ENCODE measurements at places on chromosomes 4 and X.

DNA sequence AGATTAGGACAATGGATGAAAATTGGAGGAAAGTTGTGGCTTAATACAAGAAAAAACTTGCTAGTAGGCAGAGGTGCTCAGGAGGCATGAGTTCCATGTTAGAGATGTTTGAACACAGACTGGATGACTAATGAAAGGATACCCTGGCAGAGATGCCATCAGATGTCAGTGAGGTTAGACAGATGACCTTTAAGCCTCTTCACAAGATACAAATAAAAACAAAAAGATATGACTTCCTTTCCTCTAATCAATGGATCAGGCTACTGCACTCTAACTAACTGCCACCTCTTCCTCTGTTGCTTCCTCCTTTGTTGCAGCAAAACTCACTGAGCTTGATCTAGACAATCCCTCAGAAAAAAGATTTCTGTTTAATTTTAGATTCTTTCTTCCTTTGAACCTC lies 14.7 kb downstream of the STAP1 start:
- no peak for DNase-seq

- DNase-seq: no peak
Observed at GRCh38 chr4:2783790-2784189, 9.1 kb upstream of the SH3BP2 start.

DNA sequence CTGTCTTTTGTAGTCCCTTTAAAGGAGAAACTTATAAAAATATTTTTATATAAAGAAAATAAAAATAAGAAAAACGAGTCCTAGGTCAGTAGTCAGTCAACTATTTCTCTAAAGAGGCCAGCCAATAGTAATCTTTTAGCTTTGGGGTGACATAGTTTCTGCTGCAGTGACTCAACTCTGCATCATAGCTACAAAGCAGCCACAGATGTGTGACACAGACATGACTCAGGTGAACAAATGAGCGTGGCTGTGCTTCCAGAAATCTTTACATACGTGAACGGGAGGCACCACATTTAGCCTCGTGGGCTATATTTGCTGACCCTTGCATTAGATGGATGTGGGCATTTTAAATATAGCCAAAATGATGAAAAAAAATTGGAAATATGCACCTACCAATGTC lies 1862.5 kb upstream of the TENM3 start:
- DNase-seq: no peak

GRCh38 chr4:101393256-101393655 lies 45.9 kb upstream of the PPP3CA start:
- no peak for DNase-seq

DNA sequence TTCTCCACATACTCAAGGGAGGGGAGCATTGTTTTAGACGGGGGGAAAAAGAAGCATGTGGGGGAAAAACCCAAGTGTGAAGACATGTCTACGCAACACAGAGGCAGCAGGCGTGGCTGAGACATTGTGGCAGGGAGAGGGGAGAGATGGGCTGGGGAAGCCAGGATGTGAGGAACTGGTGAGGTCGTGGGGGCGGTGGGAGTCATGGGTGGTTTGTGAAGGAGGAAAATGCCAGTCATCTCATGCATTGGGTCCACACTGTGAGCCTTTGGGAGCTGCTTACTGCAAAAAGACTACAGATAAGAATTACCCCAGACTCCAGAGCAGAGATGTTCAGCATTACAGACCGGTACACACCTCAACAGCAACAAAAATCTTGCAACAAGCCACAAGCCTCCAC lies 2.1 kb downstream of the JAKMIP1 start:
- DNase-seq: peak; percentile 58

GRCh38 chr4:38675146-38676121 lies 11.4 kb downstream of the KLF3 start:
- DNase-seq: peak; percentile 84

DNA sequence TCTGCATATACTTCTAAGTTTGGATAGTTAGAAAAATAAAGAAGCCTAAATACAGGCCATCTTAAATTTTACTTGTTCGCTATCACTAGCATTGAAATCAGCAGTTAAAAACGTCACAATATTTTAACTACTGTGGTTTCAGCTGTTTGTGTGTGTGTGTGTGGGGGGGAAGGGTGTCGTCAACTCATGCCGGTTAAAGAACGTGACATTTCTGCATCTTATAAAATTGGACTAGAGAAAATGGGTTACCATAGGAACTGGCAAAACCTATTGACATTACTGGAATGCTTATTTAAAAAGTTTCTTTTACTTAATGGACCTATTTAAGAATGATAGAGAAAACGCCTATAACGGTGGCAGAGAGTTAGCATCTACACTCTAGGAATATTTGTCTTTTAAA lies 1.2 kb upstream of the CNKSR2 start:
- DNase-seq: no peak

DNA sequence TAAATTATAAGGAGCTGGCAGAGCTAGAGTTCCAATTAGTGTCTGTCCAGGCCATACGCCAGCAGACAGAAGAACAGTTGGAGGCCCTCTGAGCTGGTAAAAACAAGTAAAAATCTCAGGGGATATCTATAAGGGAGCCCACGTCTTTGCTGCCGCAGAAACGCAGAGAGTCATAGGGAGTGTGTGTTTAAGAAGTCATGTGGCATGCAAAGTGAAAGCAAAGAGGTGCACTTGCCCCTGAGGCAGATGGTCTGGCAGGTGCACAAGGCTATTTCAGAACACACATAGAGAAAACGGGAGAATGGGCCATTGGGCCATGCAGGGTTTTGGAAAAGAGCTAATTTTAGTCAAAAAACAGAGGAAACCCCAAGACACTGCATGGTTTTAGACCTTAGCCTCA lies 92.7 kb downstream of the NAP1L3 start:
- no peak for DNase-seq

- no peak for DNase-seq
Observed at GRCh38 chr4:142875117-142875516, 29.0 kb upstream of the INPP4B start.

GRCh38 chr4:158860856-158861255 lies 92.0 kb downstream of the FNIP2 start:
- no peak for DNase-seq

DNA sequence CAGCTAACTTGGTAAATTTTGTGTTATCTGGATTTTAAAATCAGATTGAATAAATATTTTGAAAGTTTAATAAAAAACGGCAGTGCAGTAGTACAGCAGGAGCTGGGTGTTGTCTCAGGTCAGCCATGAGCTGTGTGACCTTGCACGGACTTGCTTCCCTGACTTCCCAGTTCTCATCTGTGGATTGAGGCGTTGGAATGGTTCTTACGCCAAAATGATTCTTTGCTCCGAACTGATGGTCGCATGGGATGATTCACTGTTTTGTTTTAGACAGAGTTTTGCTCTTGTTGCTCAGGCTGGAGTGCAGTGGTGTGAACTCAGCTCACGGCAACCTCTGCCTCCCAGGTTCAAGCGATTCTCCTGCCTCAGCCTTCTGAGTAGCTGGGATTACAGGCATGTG lies 45.0 kb downstream of the RGS12 start:
- no peak for DNase-seq

- DNase-seq: no peak
Observed at GRCh38 chr4:180156684-180157083, 2086.5 kb upstream of the TENM3 start.

Data from activated gamma-delta T cell treated with Interleukin-2 at 50 U/mL for 16 hours (primary cell).